ENCODE measurements at places on chromosomes 2 and 18. TPM values are rescaled to one million over a fixed set of nuclear protein-coding genes. Genes with fewer than 3 reads are reported as not detected.
A peak's percentile ranks its signal among the peaks of the same experiment; 100 is the strongest.

The NLRC4 gene
- 1.6 TPM for total RNA-seq

The RUFY4 gene
- total RNA-seq, result 0.11 TPM

The LRPPRC gene
- total RNA-seq, result 62.9 TPM

The FSIP2 gene
- not detected for total RNA-seq

The FEV gene
- total RNA-seq, result not detected

The VIT gene
- not detected for total RNA-seq

The CDKL4 gene
- 14.3 TPM for total RNA-seq

The ALPP gene
- not detected for total RNA-seq

The DSG2 gene
- not detected for total RNA-seq

The KIF1A gene
- total RNA-seq, result not detected

GRCh38 chr2:217396165-217396564 is 536.3 kb upstream of the TNP1 start:
- H3K36me3 ChIP-seq, result no peaks in the 10 kb centered on the region
- H3K4me3 ChIP-seq, result no peak overlapping the region
- H3K27ac ChIP-seq, result no peak overlapping the region
- DNase-seq, result no peak

DNA sequence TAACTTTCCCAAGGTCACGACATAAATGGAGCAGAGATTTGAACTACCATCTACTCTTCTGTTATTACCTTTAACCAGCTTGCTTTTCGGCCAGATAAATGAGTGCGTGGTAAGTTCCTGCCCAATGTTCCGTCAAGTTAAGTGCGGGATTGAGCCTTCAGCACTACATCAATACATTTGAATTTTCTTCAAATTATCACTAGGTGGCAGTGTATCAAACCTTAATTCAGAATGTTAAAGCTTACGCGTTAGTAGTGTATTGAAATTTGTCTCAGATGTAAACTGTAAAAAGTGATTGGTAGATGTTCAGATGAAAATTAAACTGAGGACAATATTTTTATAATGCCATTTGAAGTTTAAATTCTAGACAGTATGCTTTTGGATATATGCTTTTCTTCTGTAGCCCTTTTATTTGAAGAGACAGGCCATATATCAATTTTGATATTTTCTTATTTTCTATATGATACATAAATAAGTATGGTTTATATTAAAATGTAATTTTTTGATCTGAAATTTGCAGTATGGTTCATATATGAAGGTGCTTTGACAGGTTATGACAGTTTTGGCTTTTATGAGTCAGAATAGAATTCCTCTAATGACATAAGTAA is 681.3 kb downstream of the ADCYAP1 start:
- H3K4me1 ChIP-seq, result no peaks in the 10 kb centered on the region
- no peak overlapping the region for H3K4me3 ChIP-seq
- no peaks in the 10 kb centered on the region for H3K27me3 ChIP-seq
- no peak overlapping the region for H3K27ac ChIP-seq
- H3K36me3 ChIP-seq, result no peaks in the 10 kb centered on the region

GRCh38 chr2:20135631-20136050 is 84.2 kb upstream of the LAPTM4A start:
- peak; percentile 96 for DNase-seq
- H3K27ac ChIP-seq, result no peak overlapping the region
- H3K36me3 ChIP-seq, result no peaks in the 10 kb centered on the region
- H3K27me3 ChIP-seq, result no peaks in the 10 kb centered on the region
- H3K4me3 ChIP-seq, result no peak overlapping the region
- peaks cover 66% of the 10 kb centered on the region for H3K4me1 ChIP-seq

DNA sequence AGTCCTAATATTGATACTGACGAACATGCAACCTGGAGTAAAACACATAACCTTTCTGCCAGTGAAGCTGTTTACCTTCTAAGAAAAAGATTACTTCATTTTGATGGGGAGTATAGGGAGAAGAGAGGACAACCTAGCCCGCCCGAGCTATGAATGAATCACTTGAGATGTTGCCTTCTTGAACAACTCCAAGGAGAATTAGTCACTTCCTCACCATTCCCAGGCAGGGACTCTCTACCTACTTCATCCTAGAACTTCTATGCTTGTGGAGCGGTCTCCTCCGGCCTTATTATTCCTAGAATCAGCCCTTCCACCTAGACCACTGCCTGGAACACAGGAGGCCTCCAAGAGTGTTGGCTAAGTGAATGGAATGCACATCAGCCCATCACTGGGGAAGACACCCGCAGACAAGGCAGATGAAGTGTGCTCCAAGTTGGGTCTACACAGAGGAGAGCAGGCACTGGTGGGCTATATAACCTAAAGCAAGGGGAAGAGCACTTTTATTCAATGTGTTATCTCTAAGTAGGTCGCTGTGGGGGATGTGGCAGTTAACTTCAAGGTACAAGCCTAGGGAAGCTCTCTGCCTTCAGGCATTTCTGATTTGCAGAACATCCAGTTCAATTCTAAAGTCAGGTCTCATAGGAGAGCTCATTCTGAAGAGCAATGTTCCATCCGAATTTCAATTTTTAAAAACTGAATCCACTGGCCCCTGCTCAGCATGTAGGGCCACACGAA is 57.4 kb downstream of the STK39 start:
- DNase-seq, result no peak
- H3K27me3 ChIP-seq, result no peaks in the 10 kb centered on the region
- no peaks in the 10 kb centered on the region for H3K36me3 ChIP-seq
- H3K27ac ChIP-seq, result no peak overlapping the region
- H3K4me1 ChIP-seq, result peaks cover 49% of the 10 kb centered on the region

- no peak for DNase-seq
- no peaks in the 10 kb centered on the region for H3K27me3 ChIP-seq
- H3K4me1 ChIP-seq, result peaks cover 8% of the 10 kb centered on the region
These were observed 139.6 kb upstream of the B3GNT2 start for GRCh38 chr2:62056341-62056740.

DNA sequence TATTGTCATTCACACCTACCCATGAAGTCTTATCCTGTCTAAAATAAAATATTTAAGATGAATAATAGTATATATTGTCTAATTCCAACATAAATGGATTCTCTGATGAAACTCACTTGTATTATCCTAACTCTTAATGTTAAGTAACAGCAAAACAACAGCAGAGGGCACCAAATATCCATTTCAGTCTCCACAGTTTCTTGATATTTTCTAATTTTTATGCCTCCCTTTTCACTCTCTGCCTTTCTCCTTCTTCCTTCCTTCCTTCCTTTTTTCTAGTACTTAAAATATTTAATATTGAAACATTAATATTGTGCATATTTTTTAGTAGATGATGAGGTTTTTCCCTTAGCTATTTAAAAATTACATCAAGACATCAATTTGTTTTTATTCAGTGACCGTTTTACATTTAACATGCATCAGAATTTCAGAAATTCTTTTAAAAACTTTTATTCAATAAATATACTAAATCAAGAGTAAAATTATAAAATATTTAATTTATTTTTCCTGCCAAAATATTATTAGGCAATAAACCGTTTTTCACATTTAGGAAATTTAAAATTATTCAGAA is 97.6 kb downstream of the WDR7 start:
- DNase-seq, result peak; percentile 72
- no peaks in the 10 kb centered on the region for H3K36me3 ChIP-seq

GRCh38 chr18:6610466-6610865 is 119.0 kb upstream of the ARHGAP28 start:
- DNase-seq, result no peak
- no peak overlapping the region for H3K4me3 ChIP-seq
- H3K4me1 ChIP-seq, result no peaks in the 10 kb centered on the region
- H3K27me3 ChIP-seq, result no peaks in the 10 kb centered on the region

- no peak overlapping the region for H3K4me3 ChIP-seq
- H3K27ac ChIP-seq, result no peak overlapping the region
These were observed 7.2 kb downstream of the AGAP1 start for GRCh38 chr2:235500761-235501672.

GRCh38 chr18:58796220-58796619 is 68.5 kb upstream of the ZNF532 start:
- H3K36me3 ChIP-seq, result no peaks in the 10 kb centered on the region
- H3K27me3 ChIP-seq, result no peaks in the 10 kb centered on the region
- H3K27ac ChIP-seq, result no peak overlapping the region
- H3K4me1 ChIP-seq, result no peaks in the 10 kb centered on the region
- no peak overlapping the region for H3K4me3 ChIP-seq

- H3K4me1 ChIP-seq, result peaks cover 10% of the 10 kb centered on the region
- no peak overlapping the region for H3K4me3 ChIP-seq
These were observed 71.4 kb downstream of the GALR1 start for GRCh38 chr18:77320971-77321559.

- DNase-seq, result no peak
- H3K36me3 ChIP-seq, result no peaks in the 10 kb centered on the region
- H3K4me3 ChIP-seq, result no peak overlapping the region
- H3K4me1 ChIP-seq, result no peaks in the 10 kb centered on the region
These were observed 110.7 kb upstream of the APCDD1 start for GRCh38 chr18:10343778-10344177.

DNA sequence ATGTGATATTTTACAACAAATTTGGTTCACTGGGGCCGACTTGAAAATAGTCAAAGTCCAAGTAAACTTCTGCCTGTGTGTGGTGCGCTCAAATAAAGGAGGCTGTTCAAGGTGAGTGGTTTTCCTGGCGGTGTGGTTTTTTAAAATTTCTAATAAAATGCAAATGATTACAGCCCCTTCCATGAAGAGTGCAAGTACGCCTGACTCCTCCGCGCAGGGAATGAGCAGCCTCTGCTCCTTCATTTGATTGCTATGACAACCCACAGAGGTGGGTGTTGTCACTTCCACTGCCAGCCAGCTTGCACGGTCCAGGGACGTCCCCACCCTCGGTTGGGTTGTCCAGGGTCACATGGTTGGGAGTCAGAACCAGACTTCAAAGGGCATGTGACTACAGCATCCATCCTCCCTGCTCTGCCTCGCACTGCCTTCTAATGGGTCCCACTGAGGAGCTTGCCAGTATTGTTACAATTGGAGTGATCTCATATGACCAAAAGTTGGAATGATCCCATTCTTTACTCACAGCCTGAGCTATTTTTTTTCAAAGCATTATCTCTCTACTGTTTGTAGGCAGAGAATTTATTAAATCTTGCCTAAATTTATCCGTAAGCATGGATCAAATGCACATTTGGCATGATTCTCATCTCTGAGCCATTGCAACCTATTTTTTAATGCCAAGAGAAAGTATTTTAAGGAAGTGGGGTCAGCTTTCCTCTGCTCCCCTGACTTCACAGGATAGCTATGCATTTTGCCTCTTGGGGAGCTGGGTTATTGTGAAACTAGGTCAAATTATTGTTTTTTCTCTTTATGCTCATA is 121.3 kb downstream of the AGAP1 start:
- no peak overlapping the region for H3K27ac ChIP-seq
- no peaks in the 10 kb centered on the region for H3K4me1 ChIP-seq
- no peak overlapping the region for H3K4me3 ChIP-seq
- no peaks in the 10 kb centered on the region for H3K27me3 ChIP-seq
- no peaks in the 10 kb centered on the region for H3K36me3 ChIP-seq

DNA sequence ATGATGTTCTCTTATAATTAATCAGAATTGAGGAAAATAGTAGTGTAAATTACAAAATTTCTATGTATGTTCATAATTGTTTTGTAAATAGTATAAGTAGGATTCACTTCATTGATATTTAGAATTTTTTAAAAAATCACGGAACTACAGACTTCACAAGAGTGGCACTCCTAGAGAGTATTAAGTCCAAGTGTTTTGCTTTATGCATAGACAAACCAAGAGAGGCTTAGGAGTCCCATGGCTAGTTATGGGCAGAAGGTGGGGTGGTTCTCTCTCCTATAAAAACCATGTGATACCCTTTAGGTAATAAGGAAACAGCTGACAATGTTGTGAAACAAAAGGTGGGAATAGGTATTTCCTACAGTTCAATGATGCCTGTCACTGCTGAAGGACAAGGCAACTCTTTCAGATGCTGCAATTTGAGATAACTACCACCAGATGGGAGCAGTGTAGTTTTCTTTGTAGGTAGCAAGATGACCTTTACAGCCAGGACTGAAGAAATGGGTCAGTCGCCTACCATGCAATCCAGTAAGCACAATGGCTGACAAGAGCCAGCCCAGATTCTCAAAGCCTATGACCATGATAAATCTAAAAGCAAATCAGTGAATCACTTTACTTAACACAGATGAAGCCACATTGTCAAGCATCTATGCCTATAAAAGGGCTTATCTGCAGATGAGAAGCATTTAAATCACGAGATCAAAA is 83.9 kb downstream of the AAK1 start:
- no peak overlapping the region for H3K27ac ChIP-seq
- no peaks in the 10 kb centered on the region for H3K27me3 ChIP-seq
- peaks cover 14% of the 10 kb centered on the region for H3K4me1 ChIP-seq
- no peak overlapping the region for H3K4me3 ChIP-seq
- H3K36me3 ChIP-seq, result no peaks in the 10 kb centered on the region

DNA sequence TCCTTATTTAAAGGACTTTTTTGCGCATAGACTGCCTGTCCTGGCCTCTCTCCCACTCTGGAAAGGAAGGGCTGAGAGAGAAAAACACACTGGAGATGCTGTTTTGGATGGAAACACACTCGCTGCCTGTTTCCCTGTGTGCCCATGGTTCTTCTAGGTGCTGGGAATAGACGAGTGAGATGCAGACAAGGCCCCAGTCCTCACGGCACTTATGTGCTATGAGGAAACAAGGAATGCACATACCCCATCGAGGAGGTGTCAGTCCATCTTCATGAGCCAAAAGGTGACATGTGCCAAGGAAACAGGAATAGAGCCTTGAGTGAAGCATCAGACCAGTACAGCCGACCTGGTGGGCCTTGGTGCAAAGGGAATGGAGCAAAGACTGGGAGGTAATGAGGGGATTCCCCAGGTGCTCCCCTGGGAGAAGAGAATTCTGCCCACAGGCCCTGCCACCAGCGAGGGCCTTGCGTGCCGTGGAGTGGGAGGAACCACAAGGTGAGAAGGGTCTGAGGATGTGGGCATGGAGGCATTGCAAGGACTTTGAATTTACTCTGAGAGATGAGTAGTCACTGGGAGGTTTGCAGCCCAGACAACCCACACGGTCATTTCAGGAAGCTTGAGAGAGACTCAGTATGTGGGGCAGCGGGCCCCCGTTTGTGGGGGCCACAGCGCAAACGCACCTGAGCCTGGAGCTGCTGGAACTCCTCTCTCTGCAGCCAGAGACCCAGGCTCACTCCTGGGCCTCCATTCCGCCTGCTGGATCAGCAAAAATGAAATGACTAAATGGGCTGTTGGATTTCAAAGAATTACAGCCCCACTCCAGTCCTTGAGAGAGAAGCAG is 197.5 kb upstream of the COPS8 start:
- H3K27ac ChIP-seq, result no peak overlapping the region
- no peaks in the 10 kb centered on the region for H3K27me3 ChIP-seq
- H3K4me1 ChIP-seq, result peaks cover 19% of the 10 kb centered on the region
- no peak overlapping the region for H3K4me3 ChIP-seq

- H3K4me1 ChIP-seq, result peaks cover 10% of the 10 kb centered on the region
- no peak overlapping the region for H3K4me3 ChIP-seq
- H3K36me3 ChIP-seq, result no peaks in the 10 kb centered on the region
These were observed 257.6 kb upstream of the RAB6C start for GRCh38 chr2:129721846-129722245.
